C1 segment of cervical spinal cord (tissue), 14 donors: ENCODE measurements at places on chromosomes 3 and 15.

DNA sequence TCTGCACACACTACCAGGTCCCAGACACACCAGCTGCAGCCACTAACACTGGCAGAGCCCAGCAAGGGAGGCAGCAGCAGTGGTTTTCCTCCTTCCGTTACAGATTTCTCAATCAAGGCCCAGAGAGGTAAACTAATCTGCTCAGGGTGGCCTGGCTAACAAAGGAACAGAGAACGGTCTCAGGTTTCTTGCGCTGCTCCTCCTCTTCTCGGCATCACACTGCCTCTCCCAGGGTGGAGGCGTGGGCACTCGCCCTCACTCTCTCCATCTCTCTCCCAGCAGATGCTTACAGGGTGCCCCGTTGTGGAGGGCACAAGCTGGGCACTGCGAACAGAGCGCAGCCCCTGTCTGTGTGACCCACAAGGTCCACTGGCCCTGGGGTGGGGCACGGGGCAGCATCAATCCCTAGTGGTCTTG is 228.7 kb downstream of the VPS13C start:
- no peak for DNase-seq

DNA sequence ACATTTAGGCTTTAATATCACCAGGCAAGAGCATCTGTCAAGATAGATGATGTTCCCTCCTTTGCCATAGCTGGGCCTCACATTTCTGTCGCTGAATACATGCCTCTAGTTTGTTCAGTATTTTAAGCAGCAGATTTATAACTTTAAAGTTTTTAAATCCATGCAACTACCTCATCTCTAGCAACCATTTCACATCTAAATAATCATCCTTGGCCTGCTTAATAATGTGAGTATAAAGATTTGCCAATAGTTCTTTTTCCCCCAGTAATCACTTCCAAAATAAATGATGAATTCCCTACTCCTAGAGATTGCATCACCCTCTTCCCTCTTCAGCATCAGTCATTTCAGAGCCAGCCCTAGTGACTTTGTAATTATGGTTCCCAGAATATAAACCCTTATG is 36.2 kb upstream of the FILIP1L start:
- no peak for DNase-seq

DNA sequence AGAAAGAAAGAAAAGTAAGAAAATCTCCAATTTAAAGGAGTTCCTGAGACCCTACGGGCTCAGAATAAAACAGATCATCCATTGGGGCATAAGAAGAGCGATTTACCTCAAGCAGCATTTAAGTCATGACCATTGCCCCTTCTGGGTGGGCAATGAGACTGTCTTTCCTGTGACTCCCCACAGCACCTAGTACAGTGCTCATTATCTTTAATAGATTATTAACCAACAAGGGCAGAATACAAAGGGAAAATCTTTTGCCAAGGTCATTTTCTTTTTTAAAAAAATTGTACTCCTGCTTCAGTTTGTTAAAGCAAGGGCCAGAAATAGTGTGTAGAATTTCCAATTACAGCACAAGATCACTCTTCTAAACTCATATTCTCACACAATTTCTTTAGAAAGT is 443.3 kb upstream of the AGTR1 start:
- DNase-seq = no peak

GRCh38 chr15:42065033-42065432 is 29.3 kb downstream of the PLA2G4D start:
- DNase-seq = peak; percentile 16

DNA sequence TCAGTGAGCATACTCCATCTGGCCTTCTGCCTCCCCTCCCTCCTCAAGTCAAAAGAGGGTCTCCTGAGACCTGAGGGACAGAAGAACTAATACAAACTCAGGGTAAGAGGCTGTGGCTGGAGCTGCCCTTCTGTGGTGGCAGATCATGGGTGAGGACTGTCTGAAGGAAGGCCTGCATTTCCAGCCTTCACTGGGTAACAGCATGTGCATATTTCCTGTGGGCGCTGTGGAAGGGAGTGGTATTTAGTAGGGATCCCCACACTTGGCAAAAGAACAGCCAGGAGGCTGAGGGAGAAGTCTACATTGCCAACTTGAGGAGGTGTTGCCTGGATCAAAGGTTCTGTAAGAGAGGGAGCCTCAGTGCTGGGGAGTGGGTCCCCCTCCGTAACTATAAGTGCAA is 10.1 kb upstream of the ESYT3 start:
- DNase-seq = no peak

DNA sequence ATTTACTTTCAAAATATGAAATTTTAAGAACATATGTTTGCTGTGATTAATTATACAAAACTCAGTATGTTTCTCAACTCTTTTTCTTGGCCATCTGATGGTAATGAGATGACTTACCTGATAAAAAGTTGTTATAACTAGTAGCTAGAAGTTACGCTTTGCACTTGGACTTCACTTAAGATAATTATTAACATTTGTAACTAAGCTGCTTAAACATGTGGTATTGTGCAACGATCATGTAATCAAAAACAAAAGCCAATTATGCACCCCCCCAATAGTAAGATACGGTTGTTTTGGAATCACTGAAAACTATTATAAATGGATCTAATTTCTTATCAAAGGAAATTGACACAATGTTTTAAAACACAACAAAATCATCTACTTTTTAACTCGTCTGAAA is 342.9 kb downstream of the CNTN3 start:
- DNase-seq = no peak
